Breast epithelium (tissue), 4 donors: ENCODE measurements at places on chromosomes 4 and X. TPM values are rescaled to one million over a fixed set of nuclear protein-coding genes. Genes with fewer than 3 reads are reported as not detected.

The RPA4 gene
- total RNA-seq, result 4.3 TPM

GRCh38 chr4:186900984-186901383, 177.3 kb upstream of the FAT1 start:
- H3K27ac ChIP-seq, result no peak overlapping the region
- no peaks in the 10 kb centered on the region for H3K27me3 ChIP-seq
- DNase-seq, result no peak
- H3K4me3 ChIP-seq, result no peak overlapping the region
- no peaks in the 10 kb centered on the region for H3K36me3 ChIP-seq

GRCh38 chr4:44720371-44720770, 6.0 kb downstream of the GNPDA2 start:
- H3K4me3 ChIP-seq, result no peak overlapping the region
- peaks cover 5% of the 10 kb centered on the region for H3K4me1 ChIP-seq
- no peak overlapping the region for H3K27ac ChIP-seq
- no peak for DNase-seq

The ATOH1 gene
- not detected for total RNA-seq

The PAGE5 gene
- total RNA-seq, result not detected

The F8A1 gene
- 8.5 TPM for total RNA-seq

- H3K36me3 ChIP-seq, result no peaks in the 10 kb centered on the region
- no peak overlapping the region for H3K27ac ChIP-seq
- peak; percentile 38 for DNase-seq
- H3K4me3 ChIP-seq, result no peak overlapping the region
Measured at GRCh38 chr4:82782626-82783345, 15.8 kb downstream of the SCD5 start.

The MAGEE1 gene
- total RNA-seq, result 2.6 TPM

DNA sequence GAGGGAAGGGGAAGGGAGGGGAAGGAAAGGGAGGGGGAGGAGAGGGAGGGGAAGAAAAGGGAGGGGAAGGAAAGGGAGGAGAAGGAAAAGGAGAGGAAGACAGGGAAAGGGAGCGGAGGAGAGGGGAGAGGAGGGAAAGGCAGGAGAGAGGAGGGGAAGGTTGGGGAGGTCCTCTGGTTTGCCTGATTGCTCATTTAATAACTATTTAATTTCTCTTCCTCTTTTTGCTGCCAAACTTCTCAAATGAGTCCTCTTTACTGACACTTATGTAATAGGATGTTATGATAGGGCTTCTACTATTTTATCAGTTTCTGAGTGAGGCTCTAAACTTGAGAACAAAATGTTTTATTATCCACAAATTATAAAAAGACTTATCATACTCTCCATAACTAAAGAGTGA, 35.4 kb upstream of the PPA2 start:
- no peaks in the 10 kb centered on the region for H3K27me3 ChIP-seq
- no peak overlapping the region for H3K27ac ChIP-seq
- H3K4me1 ChIP-seq, result no peaks in the 10 kb centered on the region
- no peaks in the 10 kb centered on the region for H3K36me3 ChIP-seq
- DNase-seq, result no peak
- no peak overlapping the region for H3K4me3 ChIP-seq

DNA sequence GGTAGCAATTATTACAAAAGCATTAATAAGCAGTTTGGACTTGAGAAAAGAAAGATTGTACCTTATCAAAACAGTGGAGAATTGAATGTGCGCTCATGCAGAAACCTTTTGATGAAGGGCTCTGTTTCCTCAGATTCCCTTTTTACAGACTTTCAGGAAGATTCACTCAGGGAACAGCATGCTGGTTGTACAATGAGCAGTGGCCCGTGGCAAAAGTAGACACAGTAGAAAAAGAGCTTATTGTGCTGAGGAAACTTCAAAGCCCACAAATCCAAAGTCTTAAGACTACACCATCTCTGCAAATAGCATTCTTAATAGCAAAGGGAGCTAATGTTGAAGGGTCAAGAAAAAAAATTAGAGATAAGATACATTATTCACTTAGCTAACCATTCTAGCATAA, 858.9 kb downstream of the PDHA2 start:
- H3K4me1 ChIP-seq, result no peaks in the 10 kb centered on the region
- H3K27me3 ChIP-seq, result no peaks in the 10 kb centered on the region
- no peak overlapping the region for H3K4me3 ChIP-seq

The ITGB1BP2 gene
- 1.6 TPM for total RNA-seq

The BTC gene
- total RNA-seq, result 5.0 TPM

GRCh38 chrX:106201502-106202178, 33.5 kb downstream of the PWWP3B start:
- no peak overlapping the region for H3K27ac ChIP-seq
- H3K4me1 ChIP-seq, result no peaks in the 10 kb centered on the region
- DNase-seq, result no peak
- H3K36me3 ChIP-seq, result no peaks in the 10 kb centered on the region
- H3K4me3 ChIP-seq, result no peak overlapping the region

- H3K36me3 ChIP-seq, result no peaks in the 10 kb centered on the region
- H3K4me1 ChIP-seq, result no peaks in the 10 kb centered on the region
- no peaks in the 10 kb centered on the region for H3K27me3 ChIP-seq
Measured at GRCh38 chrX:151516538-151517187, 46.8 kb upstream of the PASD1 start.

DNA sequence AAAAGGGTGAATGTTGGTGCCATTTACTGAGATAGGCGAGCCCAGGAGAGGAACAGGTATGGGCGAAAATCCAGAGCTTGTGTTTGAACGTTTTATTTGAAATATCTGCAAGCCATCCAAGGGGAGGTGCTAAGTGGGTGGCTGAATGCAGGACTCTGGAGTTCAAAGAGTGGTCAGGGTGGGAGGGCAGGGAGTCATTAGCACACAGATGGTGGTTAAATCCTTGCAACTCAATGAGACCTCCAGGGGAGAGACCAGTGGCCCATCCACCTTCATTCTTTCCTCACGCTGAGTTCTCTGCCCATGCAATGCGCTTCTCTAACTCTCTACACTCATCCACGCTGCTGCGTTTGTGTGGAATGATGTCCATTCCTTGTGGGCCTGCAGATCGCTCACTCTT, 101.1 kb downstream of the VCX3B start:
- no peak overlapping the region for H3K4me3 ChIP-seq
- H3K27me3 ChIP-seq, result no peaks in the 10 kb centered on the region
- DNase-seq, result no peak
- no peaks in the 10 kb centered on the region for H3K36me3 ChIP-seq
- H3K4me1 ChIP-seq, result no peaks in the 10 kb centered on the region
- no peak overlapping the region for H3K27ac ChIP-seq

DNA sequence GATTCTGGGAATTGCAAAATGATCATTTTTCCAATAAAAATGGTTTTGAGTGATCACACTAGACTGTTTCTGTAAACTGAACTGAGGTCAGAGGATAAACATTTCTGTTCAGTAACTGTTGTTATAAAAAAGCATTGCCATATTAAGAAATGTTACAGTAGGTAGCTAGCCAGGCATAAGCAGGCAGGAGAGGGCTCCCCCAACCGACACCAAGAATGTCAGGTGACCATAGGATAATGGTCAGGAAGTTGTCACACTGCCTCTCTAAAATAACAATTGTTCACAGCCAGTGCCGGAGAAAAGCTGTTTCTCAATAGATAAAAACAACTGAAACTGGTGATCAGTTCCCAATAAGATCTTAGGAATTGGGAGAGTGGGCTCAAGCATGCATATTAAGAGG, 306.2 kb upstream of the SLIT2 start:
- no peak overlapping the region for H3K27ac ChIP-seq
- H3K4me1 ChIP-seq, result peaks cover 3% of the 10 kb centered on the region
- no peaks in the 10 kb centered on the region for H3K27me3 ChIP-seq
- DNase-seq, result no peak
- H3K36me3 ChIP-seq, result no peaks in the 10 kb centered on the region
- H3K4me3 ChIP-seq, result no peak overlapping the region

GRCh38 chr4:97548186-97548585, 595.1 kb downstream of the STPG2 start:
- no peak for DNase-seq
- H3K4me3 ChIP-seq, result no peak overlapping the region
- H3K36me3 ChIP-seq, result no peaks in the 10 kb centered on the region

The KANTR gene
- total RNA-seq, result 16.8 TPM

The ZNF595 gene
- total RNA-seq, result 34.6 TPM

GRCh38 chrX:42567268-42567667, 210.7 kb downstream of the PPP1R2C start:
- H3K4me3 ChIP-seq, result no peak overlapping the region
- no peaks in the 10 kb centered on the region for H3K27me3 ChIP-seq
- H3K27ac ChIP-seq, result no peak overlapping the region

GRCh38 chr4:169286562-169287301, 16.0 kb upstream of the SH3RF1 start:
- H3K27ac ChIP-seq, result no peak overlapping the region
- no peak overlapping the region for H3K4me3 ChIP-seq
- no peaks in the 10 kb centered on the region for H3K4me1 ChIP-seq
- H3K27me3 ChIP-seq, result no peaks in the 10 kb centered on the region

DNA sequence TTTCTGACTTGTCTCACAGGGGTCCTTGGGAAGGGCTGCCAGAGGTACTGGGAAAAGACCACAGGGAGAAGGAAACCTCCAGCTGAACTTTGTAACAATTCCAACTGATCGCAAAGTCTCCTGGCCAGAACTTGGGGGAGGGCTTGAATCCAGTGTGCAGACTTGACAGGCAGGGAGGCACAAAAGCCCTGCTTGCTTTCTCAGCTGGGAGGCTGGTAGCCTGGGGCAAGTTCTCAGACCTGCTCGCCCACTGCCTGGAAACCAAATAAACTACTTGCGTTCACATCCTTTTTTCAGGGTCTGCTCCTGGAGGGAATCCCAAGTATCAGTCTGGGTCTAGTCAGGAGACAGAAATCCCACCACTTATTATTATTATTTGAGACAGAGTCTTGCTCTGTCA, 48.0 kb upstream of the CASK start:
- DNase-seq, result no peak
- no peak overlapping the region for H3K27ac ChIP-seq
- H3K27me3 ChIP-seq, result peaks cover 25% of the 10 kb centered on the region
- H3K4me3 ChIP-seq, result no peak overlapping the region
- H3K4me1 ChIP-seq, result no peaks in the 10 kb centered on the region
- H3K36me3 ChIP-seq, result no peaks in the 10 kb centered on the region

DNA sequence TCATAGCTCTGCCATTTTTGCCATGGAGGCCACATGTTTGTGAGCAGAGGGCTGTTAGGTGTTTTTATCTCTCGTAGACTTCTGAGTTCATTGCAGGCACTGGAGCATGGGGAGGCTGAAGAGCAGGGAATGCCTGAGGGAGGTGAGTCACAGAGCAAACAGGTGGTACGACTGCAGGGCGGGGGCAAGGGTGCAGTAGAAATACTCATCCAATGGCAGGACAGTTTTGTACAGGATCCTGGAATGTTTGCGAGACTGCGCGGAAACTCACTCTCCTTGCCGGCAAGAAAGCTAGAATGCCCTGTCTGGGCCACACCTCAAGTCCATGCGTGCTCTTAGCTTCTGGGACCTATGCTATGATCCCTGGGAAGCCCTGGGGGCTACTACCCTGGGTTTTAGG, 20.0 kb upstream of the VCX2 start:
- H3K27ac ChIP-seq, result no peak overlapping the region
- peak; percentile 27 for DNase-seq
- H3K4me3 ChIP-seq, result no peak overlapping the region
- no peaks in the 10 kb centered on the region for H3K36me3 ChIP-seq
- H3K27me3 ChIP-seq, result no peaks in the 10 kb centered on the region

The SUPT20HL1 gene
- total RNA-seq, result not detected

DNA sequence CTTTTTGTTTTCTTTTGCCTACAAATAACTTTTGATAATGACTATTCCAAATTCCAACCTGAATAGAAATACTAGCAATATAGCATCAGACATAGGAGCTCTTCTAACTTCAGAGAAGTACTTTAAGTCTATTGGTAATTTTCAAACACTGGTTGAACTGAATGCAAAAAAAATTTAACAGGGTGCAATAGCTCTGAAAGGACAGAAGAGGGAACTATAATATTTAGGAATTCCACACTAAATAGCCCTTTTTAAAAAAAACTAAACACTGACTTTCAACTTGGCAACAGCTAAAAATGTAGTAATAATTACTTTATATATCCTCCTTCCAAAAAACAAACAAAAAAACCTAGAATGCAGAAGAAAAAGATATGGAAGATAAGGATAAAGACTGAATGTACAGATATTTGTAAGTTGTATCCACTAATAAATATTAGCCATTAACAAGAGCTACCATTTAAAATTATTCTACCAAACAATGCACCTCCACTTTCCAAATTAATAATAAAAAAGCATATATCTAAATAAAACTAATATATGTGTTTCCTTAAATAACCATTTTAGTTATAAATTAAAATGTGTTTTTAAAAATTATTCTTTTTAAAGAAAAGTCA, 81.4 kb downstream of the FBXW7 start:
- no peak overlapping the region for H3K4me3 ChIP-seq
- no peaks in the 10 kb centered on the region for H3K36me3 ChIP-seq
- H3K27ac ChIP-seq, result no peak overlapping the region
- H3K4me1 ChIP-seq, result no peaks in the 10 kb centered on the region

The SLC4A4 gene
- 1.4 TPM for total RNA-seq

DNA sequence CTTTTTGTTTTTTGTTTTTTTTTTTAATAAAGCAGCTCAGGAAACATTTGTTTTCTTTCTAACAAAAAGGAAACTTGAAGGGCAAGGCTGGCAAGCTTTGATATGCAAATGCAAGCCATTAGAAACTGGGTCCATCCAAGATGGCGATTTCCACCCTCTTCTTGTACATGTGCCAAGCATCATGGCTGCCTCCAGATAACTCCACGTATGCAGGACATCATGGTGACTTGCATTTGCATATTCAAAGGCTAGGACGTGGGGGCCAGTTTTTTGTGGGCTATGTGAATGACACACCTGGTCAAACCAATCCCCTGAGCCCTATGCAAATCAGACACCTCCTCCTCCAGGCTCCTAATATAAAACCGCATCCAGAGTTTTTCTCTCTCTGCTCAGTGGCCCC, 692.6 kb downstream of the FAM133A start:
- H3K4me1 ChIP-seq, result no peaks in the 10 kb centered on the region
- H3K27me3 ChIP-seq, result no peaks in the 10 kb centered on the region
- no peaks in the 10 kb centered on the region for H3K36me3 ChIP-seq
- no peak overlapping the region for H3K27ac ChIP-seq
- no peak overlapping the region for H3K4me3 ChIP-seq

GRCh38 chr4:34419871-34420270, 1824.4 kb downstream of the ARAP2 start:
- H3K27me3 ChIP-seq, result no peaks in the 10 kb centered on the region
- no peak for DNase-seq
- H3K36me3 ChIP-seq, result no peaks in the 10 kb centered on the region
- no peak overlapping the region for H3K27ac ChIP-seq
- H3K4me3 ChIP-seq, result no peak overlapping the region
- no peaks in the 10 kb centered on the region for H3K4me1 ChIP-seq

- H3K36me3 ChIP-seq, result no peaks in the 10 kb centered on the region
- H3K4me3 ChIP-seq, result peak overlapping the region; percentile 25
- H3K4me1 ChIP-seq, result no peaks in the 10 kb centered on the region
- peak overlapping the region; percentile 61 for H3K27ac ChIP-seq
- peak; percentile 30 for DNase-seq
- H3K27me3 ChIP-seq, result no peaks in the 10 kb centered on the region
Measured at GRCh38 chr4:40550948-40551462, 78.7 kb downstream of the RBM47 start.

DNA sequence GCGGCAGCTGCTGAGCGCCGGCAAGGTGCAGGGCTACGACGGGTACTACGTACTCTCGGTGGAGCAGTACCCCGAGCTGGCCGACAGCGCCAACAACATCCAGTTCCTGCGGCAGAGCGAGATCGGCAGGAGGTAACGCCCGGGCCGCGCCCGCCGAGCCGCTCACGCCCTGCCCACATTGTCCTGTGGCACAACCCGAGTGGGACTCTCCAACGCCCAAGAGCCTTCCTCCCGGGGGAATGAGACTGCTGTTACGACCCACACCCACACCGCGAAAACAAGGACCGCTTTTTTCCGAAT, 117.0 kb downstream of the DCTD start:
- H3K4me1 ChIP-seq, result no peaks in the 10 kb centered on the region
- DNase-seq, result no peak
- H3K27me3 ChIP-seq, result no peaks in the 10 kb centered on the region
- H3K27ac ChIP-seq, result no peak overlapping the region
- H3K36me3 ChIP-seq, result no peaks in the 10 kb centered on the region
- no peak overlapping the region for H3K4me3 ChIP-seq

The RENBP gene
- 6.6 TPM for total RNA-seq
